ENCODE measurements at places on chromosomes 5 and 9.
A peak's percentile ranks its signal among the peaks of the same experiment; 100 is the strongest.

DNA sequence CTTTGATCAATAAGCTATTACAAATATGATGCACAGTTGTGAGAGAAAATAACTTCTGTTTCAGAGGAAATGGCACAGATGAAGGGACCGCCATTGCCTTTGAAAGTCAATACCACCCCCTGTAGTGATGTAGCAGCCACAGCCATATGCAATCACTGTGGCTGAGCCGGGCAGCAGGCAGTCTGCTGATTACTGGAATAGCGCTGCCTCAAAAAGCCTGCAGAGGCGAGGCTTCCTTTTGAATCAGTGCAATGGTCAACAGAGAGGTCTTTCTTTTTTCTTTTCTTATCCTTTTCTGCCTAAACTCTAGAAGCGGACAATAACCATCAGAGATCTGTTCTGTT lies 265.1 kb upstream of the TAS2R1 start:
- DNase-seq, result no peak

- no peak for DNase-seq
Measured at GRCh38 chr5:153222936-153223335, 267.5 kb upstream of the GRIA1 start.

DNA sequence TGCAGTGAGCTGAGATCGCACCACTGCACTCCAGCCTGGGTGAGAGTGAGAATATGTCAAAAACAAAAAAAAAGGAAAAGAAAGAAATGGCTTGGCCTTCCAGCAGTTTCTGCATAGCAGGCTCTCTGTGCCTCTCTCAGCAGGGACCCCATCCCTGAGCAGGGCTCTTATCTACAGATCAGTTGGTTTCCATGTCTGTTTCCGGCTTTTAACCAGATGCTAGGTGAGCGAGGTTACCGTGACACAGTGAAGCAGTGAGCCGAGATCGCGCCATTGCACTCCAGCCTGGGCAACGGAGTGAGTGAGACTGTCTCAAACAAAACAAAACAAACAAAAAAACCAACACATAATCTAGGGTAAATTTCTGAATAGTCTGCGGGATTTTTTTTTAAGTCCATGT lies 51.4 kb downstream of the COL5A1 start:
- no peak for DNase-seq

DNA sequence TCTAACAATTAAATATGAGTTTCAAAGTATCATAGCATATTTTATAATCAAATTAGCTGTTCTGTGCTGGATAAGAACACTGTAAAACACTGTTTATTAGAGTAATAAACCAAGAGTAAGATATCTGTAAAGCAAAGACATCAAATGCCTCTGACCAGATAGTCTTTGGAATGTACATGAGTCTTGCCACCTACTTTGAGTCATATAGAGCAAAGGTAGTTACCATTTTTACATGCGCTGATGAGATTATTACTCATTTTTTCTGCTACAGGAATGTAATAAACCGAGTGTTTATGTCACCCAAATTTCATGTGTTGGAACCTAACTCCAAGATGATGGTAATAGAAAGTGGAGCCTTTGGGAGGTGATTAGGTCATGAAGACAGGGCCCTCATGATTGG lies 654.5 kb downstream of the CETN3 start:
- DNase-seq, result no peak

DNA sequence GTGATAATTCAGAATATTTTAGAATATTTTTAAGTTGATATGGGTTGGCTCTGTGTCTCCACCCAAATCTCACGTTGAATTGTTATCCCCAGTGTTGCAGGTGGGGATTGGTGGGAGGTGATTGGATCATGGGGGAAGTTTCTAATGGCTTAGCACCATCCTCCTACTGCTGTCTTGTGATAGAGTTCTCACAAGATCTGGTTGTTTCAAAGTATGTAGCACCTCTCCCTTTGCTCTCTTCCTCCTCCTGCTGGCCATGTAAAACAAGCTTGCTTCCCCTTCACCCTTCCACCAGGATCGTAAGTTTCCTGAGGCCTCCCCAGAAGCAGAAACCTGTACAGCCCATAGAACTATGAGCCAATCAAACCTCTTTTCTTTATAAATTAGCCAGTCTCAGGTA lies 214.6 kb upstream of the C9orf72 start:
- no peak for DNase-seq

- DNase-seq, result no peak
Measured at GRCh38 chr5:55546947-55547346, 12.2 kb upstream of the PLPP1 start.

- no peak for DNase-seq
Measured at GRCh38 chr5:137365126-137365865, 133.8 kb downstream of the SPOCK1 start.

GRCh38 chr5:6950860-6951259 lies 237.6 kb downstream of the TENT4A start:
- no peak for DNase-seq

GRCh38 chr9:121274851-121275250 lies 6.9 kb downstream of the GSN start:
- DNase-seq, result no peak

GRCh38 chr5:64632251-64632650 lies 58.1 kb upstream of the SHISAL2B start:
- no peak for DNase-seq

GRCh38 chr5:82984786-82985735 lies 92.1 kb downstream of the TMEM167A start:
- no peak for DNase-seq

DNA sequence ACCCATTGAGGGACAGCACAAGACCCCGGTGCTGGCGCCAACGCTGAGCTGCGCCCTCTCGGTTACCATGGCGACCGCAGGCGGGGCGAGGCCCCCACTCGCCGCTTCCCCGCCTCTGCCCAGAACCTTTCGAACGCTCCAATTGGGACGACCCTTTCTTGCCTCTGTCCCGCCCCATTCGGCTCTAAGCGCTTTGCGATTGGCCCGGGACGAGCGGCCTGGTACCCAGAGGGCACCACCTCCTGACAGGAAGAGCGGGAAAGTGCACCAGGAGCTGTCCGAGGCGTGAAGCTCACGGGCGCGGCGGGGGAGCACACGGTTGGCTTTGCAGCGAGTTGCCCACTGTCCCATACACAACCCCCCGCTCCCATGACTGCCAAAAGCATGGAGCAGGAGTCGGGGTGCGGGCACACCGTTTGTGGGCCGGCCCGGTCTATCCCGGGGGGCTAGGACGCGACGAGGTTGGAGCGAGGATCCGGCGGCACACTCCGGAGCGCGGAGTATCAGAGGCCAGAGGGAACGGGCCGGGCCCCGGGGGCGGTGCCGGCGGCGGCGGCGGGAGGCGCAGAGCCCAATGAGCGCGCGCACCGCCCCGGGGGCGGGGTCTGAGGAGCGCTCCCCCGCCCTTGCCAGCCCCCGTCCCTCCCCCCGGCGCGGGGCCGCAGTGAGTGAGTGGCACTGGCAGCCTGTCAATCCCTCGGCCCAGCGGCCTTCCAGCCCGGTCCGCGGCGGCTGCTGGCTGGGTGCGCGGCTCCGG lies 978 bp upstream of the PBX3 start:
- peak; percentile 94 for DNase-seq

DNA sequence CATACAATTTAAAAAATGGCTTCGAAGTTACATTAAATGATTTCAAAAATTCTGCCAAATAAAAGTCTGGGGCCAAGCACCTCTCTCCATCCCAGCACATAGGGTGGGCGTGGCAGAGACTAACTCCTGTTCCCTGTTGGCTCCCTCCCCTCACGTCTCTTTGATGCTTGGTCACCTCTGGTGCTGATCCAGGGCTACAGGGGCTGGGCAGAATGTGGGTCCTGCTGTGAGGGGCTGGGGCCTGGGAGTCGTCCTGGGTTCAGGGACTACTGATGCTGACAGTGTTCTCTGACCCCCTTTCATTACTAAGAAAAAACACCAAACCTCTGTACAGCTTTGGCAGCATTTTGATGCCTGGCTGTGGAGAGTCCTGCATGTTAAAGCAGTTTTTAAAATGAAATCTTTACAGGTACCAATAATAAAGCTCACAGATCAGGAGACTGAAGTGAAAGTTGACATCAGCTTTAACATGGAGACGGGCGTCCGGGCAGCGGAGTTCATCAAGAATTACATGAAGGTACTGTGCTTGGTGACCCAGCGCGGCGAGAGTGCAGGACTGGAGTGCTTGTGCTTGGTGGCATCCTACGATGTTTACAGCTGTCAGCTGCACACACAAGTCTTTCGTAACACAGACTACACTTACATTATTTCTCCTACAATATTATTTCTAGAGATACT lies 29.0 kb downstream of the TENT4A start:
- no peak for DNase-seq

DNA sequence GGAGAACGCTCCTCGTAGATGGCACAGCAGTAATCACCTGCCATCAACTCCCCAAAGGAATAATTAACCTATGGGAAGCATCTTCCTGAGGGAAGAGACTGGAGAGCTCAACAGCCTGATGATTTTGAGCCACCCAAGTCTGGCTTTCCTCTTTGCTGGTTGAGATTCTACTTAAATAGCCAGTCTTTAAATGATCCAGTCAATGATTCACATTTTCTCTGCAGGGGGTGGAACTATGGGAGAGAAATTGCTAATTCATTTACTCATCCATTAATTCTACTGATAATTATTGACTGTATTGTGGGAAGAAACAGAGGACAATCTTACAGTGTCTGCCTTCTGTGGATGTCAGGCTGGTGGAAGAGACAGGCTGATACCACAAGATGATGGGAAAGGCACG lies 355.0 kb upstream of the PANK3 start:
- no peak for DNase-seq

DNA sequence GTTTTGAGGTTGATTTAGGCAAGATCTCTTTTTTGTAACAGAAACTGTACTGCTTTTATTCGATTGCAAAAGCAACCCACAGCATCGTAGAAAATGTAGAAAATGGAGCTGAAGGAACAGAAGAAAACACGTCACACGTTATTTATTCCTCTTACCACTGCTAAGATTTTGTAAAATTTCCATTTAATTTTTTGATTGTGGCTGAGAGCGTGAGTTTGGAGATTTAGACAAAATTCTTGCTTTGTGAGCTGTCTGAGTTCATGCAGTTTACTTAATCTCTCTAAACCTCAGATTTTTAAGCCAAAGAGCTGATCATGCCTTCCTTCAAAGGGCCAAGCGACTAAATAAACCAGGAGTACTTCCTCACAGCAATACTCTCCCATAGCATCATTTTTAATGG lies 24.8 kb downstream of the DPYSL3 start:
- DNase-seq, result no peak

DNA sequence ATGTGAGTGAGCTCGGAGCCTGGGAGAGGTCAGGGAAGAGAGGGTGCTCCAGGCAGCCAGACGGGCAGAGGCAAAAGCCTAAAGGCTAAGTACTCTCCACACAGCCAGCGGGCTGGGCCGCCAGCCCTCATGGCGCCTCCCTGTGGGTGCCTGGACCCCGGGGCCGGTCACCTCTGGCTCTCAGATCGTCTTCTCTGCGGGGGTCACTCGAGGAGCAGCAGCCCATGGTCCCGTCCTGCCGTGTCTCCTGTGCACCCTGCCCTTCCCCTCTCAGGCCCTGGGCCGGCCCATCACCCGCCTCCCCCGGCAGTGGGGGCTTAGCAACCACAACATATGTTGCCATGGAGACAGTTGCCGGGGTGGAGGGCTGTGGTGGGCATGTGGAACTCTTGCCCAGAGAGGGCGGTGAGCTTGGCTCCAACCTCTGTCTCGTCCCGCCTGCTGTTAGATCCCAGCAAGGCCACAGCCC lies 4.2 kb downstream of the AK1 start:
- no peak for DNase-seq

GRCh38 chr5:111143910-111144309 lies 51.8 kb downstream of the WDR36 start:
- DNase-seq, result no peak

- DNase-seq, result no peak
Measured at GRCh38 chr5:175131432-175131831, 312.6 kb downstream of the DRD1 start.

DNA sequence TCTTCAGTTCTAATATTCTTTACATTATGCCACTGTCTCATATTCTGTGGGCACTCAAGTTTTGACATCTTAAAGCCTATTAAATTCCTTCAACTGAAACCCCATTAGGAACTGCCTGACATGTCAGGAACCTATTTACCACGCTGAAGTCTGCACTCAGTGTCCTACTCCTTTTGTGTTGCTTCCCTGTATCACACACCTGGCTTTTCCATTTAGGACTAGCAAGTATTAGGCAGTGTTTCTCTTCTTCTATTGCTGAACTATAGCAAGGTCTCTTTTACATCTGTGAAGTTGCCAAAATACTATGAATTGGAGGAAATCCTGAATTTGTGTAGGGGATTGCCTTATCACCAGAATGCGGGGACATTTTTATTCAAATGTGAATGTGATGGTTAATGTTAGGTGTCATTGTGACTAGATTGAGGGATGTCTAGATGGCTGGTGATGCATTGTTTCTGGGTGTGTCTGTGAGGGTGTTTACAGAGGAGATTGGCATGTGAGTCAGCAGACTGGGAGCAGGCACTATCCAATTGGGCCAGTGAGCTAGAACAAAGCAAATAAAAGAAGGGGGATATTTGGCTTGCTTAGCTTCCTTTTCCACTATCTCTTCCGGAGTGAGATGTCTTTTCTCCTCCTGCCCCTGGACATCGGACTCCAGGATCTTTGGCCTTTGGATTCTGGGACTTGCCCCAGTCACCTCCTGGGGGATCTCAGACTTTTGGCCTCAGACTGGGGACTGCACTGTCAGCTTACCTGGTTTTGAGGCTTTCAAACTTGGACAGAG lies 21.2 kb upstream of the VCAN start:
- no peak for DNase-seq

DNA sequence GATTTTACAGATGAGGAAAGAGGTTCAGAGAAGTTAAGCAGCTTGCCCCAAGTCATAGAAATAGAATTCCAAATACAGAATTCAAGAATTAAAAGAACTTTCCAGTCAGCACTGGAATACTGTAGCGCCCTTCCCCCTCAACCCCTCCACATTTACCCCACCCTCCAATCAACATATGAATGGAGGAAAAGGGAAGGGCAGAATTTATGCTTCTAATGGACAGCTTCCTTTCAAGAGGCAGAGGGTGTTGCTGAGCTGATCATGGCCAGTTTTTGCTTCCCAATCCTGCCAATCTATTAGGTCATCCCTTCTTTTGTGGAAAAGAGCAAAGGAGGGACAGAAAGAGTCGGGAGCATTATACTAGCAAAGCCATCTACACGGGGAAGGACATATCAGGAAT lies 39.1 kb upstream of the ANKRD31 start:
- no peak for DNase-seq

- no peak for DNase-seq
Measured at GRCh38 chr5:149999359-149999758, 1.1 kb downstream of the TIGD6 start.

GRCh38 chr5:149348518-149348917 lies 3.2 kb downstream of the GRPEL2 start:
- peak; percentile 79 for DNase-seq
